ENCODE measurements at places on chromosomes 5 and 9.

DNA sequence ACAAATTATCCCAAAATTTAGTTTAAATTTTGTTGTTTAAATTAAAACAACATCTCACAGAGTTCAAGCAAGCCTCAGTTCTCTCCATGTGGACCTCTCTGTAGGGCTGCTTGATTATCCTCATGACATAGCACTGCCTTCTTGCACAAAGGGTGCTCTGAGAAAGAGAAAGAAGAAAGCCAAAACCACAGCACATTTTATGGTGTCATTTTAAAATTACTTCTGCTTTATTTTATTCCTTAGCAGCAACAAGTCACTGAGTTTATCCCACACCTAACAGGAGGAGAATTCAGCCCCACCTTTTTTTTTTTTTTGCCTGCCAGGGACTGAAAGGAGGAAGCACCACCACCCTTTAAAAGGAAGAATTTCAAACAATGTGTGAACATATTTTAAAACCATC lies 12.8 kb upstream of the KCNV2 start:
- DNase-seq: no peak

DNA sequence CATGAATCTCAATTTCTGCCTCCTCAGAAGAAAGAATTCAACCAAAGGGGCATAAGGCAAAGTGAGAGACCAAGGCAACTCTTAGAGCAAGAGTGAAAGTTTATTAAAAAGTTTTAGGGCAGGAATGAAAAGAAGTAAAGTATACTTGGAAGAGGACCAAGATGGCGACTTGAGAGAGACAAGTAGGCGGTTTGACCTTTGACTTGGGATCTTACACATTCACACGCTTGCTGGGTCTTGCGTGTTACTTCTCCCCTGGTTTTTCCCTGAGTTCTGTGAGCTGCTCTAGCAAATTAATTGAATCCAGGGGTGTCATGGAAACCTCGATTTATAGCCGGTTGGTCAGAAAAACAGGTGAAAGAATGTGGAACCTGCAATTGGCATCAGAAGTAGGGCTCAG lies 7.0 kb downstream of the ZNF346 start:
- no peak for DNase-seq

DNA sequence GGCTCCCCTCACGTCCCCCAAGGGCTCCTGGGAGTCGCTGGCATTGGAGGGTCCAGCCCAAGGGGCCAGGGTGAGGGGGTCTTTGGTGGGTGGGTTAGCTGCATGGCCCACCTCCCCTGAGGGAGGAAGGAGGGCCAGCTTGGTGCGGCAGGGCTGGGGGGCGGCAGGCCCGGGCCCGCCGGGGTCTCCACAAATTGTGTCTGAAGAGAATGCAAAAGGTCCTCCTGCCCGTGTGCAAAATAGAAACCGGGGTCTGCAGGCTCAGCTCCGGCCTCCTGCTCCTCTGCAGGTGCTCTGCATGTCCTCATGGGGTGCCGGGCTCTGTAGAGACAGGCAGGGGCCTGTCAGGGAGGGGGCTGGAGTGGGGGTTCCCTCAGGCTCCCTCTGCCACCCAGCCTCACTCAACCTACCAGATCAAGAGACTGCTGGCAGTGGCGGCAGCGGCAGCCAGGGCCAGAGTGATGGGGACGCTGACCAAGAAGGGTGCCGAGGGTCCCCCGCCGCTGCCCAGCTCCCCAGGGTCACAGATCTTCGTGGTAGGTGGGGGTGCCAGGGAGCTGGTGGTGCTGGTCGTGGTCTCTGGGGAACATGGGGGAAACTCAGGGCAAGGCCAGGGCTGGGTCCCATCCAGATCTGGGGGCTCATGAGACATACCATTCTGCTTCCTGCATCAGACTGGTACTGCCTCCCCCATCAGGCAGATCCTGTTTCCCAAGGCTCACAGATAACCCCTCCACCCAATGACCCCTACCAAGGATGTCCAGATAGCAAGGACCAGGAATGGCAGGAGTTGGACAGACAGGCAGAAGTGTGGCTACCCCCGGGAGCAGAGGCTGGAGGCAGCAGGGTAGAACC lies 29.2 kb upstream of the ENHO start:
- DNase-seq: no peak

DNA sequence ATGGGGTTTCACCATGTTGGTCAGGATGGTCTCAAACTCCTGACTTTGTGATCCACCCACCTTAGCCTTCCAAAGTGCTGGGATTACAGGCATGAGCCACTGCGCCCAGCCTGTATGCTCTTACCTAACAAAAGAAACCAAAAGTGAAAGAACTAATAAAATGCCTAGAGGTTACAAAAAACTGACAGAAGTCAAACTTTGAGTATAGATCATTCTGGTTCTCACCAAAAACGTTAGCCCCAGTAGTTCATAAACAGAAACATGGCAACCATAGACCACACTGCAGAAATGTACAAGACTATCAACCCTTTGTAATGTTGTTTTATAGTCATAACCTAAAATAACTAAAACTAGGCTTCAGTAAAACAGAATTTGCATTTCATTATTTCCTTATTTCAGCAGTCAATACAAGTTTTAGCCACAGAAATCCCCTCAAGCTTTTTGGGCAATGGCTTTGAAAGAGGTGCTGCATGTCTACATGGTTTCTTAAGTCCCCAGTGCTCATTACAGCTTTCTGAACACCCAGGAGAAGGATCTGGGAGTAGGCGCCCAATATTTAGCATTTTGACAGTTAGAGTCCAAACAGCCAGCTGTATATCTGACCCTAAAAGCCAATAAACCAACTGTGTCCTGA lies 72.5 kb downstream of the EPB41L4A start:
- DNase-seq: no peak

- DNase-seq: no peak
Observed at GRCh38 chr5:154794525-154795234, 39.5 kb downstream of the LARP1 start.

GRCh38 chr9:108543251-108543778 lies 312.5 kb downstream of the ACTL7B start:
- no peak for DNase-seq

DNA sequence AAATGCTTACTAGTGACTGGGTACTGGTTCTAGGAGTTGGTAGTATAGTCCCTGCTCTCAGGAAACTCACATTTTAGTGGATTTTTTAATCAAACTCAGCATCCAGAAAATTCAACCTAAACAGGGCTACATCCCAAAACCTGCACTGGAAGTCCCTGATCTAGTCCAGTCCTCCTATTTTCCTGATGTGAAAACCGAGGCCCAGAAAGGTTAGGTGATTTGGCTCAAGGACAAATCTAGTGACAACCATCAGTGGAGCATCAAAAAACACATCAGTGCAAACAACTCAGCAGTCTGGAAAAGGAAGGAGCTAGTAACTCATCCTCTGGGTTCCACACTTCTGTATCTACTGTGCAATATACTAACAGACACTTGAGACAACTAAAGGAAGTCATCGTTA lies 38.2 kb downstream of the SERINC5 start:
- DNase-seq: no peak

GRCh38 chr5:36631154-36631553 lies 24.7 kb downstream of the SLC1A3 start:
- DNase-seq: no peak

DNA sequence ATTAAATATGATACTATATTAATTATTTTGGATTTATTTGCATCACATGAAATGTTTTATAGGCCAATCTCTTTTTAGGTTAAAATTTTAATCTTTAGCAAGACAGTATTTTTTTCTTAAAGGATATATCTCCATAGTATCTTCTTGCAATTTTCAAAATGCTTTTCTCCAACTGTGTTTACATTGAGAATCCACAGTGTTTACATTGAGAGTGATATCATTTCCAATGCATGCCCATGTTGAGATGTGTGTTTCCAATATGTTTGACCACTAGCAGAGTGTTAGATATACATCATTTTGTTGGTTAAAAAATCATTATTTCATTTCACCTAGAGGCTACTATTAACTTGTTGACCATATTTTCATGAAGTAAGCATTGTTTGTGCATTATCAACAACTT lies 17.3 kb downstream of the VCAN start:
- DNase-seq: no peak

DNA sequence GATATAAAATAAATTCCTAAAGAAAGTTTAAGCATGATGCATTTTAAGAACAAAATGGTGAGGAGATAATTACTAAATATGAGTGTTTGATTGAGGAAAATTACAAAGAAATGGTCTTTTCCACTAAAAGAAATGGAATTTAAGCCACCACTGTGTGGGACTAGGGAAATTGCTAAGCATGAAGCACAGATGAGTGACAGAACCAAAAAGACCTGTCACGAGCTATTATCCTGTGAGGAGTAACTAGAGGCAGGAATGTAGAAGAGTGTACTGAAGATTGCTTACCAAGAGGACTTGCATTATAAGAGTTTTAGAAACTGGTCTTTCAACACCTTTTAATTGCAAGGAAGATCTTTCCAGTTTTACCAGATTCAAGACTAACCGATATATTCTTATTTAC lies 193.6 kb upstream of the PRR16 start:
- DNase-seq: no peak

GRCh38 chr5:87524217-87524616 lies 111.5 kb upstream of the CCNH start:
- no peak for DNase-seq

Measured in stimulated activated CD8-positive, alpha-beta memory T cell treated with anti-CD3 and anti-CD28 coated beads, Interleukin-4, amount 100 ng/mL, for 1 hour (primary cell).